ENCODE measurements at places on chromosomes 2 and 18. TPM values are rescaled to one million over a fixed set of nuclear protein-coding genes. Genes with fewer than 3 reads are reported as not detected.

The TUBB6 gene
- total RNA-seq, result 188 TPM

- no peak for DNase-seq
Observed at GRCh38 chr2:182281276-182281675, 145.6 kb downstream of the PDE1A start.

- DNase-seq, result peak; percentile 5
Observed at GRCh38 chr2:238060096-238060541, 682 bp upstream of the SCLY start.

DNA sequence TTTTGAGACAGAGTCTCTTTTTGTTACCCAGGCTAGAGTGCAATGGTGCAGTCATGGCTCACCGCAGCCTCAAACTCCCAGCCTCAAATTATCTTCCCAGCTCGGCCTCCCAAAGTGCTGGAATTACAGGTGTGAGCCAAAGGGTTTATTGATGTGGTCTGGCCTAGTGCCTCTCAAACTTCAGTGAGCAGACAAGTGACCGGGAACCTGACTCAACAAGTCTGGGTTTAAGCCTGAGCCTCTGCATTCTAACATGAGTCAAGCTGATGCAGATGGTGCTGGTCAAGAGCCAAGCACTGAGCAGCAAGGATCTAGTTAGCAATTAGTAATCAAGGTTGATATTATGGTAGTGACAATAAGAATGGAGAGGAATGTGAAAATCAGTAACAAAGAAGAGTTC is 21.3 kb downstream of the CDK15 start:
- DNase-seq, result no peak

The ORC4 gene
- 47.6 TPM for total RNA-seq

The PNKD gene
- 22.3 TPM for total RNA-seq

- DNase-seq, result no peak
Observed at GRCh38 chr2:43294973-43295603, 68.7 kb upstream of the ZFP36L2 start.

DNA sequence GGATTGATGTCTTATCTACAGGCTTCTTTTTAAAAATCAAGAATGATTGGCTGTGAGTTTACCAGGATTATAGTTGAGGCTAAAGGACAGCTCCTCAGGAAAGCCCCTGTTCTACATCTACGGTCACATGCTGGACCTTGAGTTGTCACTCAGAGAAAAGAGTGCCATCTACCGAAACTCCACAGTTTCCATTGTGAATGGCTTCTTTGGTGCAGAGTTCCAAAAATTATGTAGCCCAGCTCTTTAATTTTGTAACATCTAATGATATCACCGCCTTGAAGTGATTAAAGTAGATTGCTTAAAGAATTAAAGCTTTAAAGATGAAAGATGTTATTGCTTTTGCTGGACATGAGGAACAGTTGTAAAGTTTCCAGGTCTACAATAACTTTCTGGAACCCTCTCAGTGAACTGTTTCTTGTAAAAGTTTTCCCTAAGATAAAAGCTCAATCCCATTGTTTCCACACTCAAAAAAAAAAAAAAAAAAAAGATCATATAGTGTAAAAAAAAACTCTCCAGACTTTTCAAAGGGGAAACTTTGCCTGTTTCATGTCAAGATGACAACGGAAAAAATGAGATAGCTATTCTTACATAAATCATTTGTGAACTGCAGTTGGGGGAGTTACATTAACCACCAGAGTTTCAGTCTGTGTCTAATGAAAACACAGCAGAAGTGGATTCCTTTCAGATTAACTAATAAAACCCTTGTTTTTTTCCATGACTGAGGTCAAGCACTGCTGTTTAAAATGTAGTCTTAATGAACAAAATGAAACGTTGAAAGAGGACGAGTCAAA is 4.3 kb downstream of the COL3A1 start:
- no peak for DNase-seq

The FHOD3 gene
- 32.0 TPM for total RNA-seq

GRCh38 chr2:216188956-216189355 is 79.8 kb downstream of the XRCC5 start:
- no peak for DNase-seq

DNA sequence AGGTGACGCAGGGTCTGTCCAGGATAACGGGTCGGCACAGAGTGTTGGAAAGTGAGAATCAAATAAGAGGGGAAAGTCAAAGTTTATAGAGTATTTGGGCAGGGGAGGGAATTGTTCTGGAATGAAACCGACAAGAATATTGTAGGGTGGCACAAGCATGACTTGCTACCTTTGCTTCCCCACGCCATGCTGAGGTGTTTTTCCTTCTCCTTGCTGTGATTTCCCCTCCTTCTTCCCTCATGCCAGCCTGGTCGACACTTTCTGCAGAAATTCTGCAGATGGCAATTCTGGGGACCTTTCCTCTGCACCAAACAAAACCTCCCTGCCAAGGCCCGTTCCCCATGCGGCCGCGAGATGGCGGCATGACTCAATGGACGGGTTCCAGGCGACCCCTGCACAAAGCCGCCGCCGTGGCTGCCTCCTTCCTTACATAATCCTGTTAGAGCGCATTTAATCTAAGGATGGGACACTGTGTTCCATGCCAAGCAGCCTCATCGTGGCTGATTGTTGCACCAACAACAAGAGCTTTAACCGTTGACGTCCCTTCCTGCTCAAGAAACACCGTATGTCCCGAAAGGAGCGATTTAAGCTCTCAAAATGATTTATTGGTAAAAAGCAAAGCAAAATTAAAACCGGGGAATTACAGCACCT is at the start of gene MRO:
Gene MRO, minus strand, starts transcription at position 289 of the 651 bp plus-strand sequence. CDS start 10,616 bp downstream, outside the sequence.
- peak; percentile 73 for DNase-seq

The BZW1 gene
- total RNA-seq, result 225 TPM

DNA sequence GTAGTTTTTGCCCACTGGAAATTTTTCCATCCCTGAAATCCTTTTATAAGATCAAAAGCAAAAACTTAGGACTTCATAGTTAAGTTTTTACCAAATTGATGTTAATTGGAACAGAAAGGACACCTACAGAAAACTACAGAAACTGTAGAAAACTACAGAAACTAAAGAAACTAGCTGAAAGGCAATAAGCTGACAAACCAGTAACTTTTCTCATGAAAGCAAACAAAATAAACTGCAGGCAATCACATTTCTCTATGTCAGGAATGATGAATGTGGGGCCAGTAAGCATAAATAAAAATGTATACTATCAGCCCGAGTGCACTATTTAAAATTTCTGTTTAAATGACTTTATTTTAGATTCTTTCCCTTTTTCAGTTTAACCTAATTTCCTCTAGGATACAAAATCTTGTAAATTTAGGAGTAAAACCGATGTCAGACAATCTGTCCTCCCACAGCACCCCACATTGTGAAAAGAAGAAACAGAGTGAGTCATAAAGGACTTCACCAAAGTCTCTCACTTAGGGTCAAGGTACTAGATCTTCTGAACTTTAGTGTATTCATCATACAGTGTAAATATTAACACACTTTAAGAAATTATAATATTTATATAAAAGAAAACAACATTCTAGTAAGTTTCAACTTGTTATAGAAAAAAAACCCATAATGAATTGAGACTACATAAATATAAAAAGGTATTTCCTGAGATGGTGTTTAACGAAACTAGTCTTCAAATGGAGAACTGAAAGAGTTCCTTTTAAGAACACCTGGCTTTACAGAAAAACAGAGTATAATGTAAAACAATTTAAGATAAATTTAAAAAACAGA is 46.6 kb downstream of the USP40 start:
- no peak for DNase-seq

The UBXN2A gene
- 18.8 TPM for total RNA-seq

DNA sequence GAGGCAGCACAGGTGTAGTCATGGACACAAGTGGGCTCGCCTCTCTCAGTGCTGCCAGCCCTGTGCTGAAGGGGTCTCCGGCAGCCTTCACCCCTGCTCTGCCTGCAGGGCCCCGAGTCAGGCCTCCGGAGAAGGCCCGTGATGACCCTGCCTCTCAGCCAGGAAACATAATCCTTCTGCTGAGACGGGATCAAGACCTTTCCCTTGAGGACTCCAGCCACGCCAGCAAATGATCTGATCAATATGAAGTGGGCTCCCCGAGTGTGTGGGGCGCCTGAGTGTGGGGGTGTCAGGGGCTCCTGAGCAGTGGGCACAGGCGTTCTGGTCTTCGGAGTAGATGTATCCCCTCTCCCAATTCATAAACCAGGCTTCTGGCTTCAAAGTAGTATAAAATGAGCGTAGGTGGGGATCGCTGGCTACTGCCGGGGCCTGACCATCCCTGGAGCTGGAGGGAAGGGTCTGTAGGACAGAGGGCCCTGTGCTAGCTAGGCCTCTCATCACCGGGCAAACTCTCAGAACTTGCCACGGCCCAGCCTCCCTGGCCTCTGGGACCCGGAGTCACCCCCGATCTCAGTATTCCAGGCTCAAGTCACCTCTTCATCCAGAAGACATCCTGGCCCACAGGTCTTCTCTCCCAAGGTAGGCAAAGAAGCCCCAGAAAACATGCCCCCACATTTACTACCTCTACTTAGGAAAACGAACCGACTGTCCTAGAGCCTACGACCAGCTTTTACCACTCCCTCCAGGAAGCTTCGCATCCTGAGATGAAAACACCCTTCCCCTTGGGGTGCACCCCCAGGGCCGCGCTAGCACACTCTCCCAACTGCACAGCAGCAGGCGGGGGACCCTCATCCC is 33.6 kb downstream of the CRACDL start:
- DNase-seq, result no peak

GRCh38 chr2:146764301-146764700 is 1080.5 kb upstream of the ACVR2A start:
- no peak for DNase-seq

The CEBPZ gene
- 50.3 TPM for total RNA-seq

The CENPA gene
- total RNA-seq, result 4.1 TPM

- DNase-seq, result no peak
Observed at GRCh38 chr2:82811946-82812345, 1647.1 kb downstream of the SUCLG1 start.

DNA sequence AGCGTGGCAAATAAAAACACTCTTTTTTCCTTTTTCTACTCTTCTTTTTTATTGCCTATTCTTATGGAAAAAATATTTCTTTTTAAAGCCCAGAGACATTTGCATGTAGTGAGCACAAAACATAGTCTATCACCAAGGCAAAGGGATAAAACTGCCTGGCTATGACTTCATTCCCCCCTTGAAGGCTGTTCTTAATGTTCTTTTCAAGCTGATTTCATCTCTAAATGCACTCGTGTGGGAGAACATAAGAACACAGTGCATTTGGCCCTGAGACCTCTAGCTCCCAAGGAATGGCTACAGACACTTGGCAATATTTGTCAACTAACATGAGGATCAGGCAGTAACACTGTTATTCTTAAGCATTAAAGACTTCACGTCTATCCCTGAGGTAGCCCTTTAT is 17.4 kb upstream of the DNAJC10 start:
- no peak for DNase-seq

The SPATA3 gene
- not detected for total RNA-seq

The NCL gene
- 220 TPM for total RNA-seq

- no peak for DNase-seq
Observed at GRCh38 chr2:12504443-12504842, 212.3 kb upstream of the TRIB2 start.

DNA sequence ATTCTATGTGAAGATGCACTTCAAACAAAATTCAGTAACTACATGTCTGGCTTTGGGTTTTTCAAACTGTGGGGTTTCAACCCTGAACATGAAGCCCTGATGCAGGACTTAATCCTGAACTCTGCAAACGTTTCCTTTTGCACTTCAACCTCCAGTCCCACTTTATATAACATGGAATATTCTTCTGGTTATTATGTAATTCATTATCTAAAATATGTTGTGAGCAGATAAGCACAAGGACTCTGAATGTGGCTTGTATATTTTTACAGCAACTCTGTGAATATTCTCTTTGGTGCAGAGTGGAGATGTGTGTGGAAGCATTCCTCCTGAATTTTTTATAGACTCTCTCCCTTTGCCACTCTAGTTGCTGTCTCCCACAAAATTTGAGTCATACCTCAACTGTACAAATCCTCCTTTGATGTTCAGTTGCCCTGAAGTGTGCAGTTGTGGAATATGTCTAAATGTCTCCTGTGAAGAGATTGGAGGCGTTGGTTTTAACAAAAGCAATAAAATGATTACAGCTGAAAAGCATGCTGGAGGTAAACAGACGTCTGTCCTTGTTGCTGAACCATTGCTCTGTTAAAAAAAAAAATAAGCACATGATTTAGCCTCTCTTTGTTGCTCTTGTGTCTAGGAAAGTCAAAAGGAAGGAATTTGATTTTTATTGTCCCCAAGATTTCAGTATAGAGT is 205.1 kb upstream of the NRP2 start:
- no peak for DNase-seq

The TNS1 gene
- 92.3 TPM for total RNA-seq

The TMEM178A gene
- total RNA-seq, result 3.2 TPM

The CNGA3 gene
- total RNA-seq, result 0.10 TPM

DNA sequence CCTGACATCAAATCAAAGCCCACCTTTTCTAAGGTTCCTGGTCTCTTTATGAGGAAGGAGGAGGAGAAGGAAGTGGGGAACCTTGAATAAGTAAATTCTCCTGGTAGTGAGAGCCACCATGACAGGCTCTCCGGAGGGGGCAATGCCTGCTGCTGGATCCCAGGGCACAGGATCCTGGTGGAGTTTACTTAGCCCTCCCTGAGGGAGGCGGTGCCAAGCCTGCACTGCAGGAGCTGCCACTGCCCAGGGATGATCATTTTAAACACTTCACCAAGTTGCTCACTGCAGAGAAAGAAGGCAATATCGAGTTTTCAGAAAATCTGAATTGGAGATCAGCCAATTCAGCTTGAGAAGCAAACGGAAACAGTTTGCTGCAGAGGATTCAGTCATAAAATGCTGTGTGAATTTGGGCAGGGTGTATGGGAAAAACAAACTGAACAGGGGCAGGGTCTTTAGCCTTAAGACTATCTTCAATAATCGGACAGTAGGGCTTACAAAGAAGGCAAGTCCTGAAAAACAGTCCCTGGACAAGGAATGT is 200.7 kb downstream of the RAD51AP2 start:
- DNase-seq, result no peak

GRCh38 chr2:222404151-222404905 is 20.0 kb upstream of the SGPP2 start:
- DNase-seq, result no peak

- DNase-seq, result no peak
Observed at GRCh38 chr2:133530645-133531044, 37.6 kb downstream of the NCKAP5 start.

All from skin of body (tissue), 3 donors.